Activated CD4-positive, alpha-beta T cell treated with anti-CD3 and anti-CD28 coated beads for 48 hours (primary cell): ENCODE measurements at places on chromosomes 3 and 15.

- peak; percentile 68 for DNase-seq
These were observed 15.1 kb upstream of the TCAIM start for GRCh38 chr3:44323341-44323955.

DNA sequence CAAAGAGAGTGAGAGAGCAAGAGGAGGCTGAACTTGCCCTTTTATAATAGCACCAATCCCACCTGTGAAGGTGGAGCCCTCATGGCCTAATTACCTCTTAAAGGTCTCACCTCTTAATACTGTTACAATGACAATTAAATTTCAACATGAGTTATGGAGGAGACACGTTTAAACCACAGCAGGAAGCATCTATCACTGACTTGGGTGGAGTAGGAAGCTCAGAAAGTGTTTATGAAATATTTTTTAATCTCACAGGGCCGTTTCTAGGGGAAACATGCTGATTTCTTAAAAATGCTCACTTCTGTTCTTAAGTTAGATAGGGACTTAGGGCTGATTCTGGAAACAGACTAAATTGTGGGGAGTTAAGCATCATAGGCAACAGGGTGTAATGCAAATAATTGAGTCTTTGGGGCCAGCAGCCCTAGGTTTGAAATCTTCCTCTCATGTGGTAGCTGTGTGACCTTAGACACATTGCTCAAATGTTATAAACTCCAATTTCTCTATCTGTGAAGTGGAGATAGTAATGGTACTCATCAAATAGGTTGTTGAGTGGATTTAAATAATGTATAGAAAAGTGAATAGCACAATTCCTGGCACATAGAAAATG lies 133.3 kb upstream of the KLHL25 start:
- DNase-seq, result no peak

- DNase-seq, result no peak
These were observed 16.2 kb downstream of the ACVR2B start for GRCh38 chr3:38469852-38470251.

GRCh38 chr3:33826688-33827087 lies 28.3 kb downstream of the PDCD6IP start:
- DNase-seq, result no peak

- DNase-seq, result no peak
These were observed 14.5 kb downstream of the CDV3 start for GRCh38 chr3:133588035-133588434.

DNA sequence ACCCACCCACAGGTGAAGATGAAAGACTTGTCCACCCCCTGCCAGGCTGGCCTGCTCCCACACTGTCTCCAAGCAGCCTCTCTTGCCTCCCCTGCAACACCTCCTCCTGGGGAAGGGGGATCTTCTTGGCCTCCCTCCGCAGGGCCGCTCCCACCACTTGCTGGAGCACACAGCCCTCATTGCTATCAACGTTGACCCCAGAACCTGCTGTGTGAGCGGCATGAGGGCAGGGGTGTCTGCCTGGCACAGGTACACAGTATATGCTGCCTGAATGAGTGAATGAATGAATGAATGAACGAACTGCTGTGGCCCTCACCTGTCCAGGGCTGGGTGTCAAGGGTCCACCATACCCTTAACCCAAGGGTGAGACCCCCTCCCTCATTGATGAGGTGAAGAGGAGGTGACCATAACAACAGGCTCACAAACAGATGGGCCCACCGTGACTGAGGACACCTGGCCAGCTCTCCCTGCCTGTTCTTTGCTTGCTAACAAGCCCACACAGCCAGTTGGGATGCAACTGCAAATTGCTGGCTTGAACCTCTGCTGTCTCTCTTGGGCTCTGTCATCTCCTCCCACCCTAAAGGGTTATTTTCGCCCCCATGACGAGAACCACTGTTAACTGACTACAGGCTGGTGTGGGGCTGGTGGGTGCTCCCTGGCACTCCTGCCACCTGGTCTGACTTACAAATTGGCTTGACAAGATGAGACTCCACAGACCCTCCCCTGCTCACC lies 22.5 kb downstream of the SLC41A3 start:
- DNase-seq, result no peak

GRCh38 chr3:180743813-180744590 lies 64.7 kb upstream of the CCDC39 start:
- no peak for DNase-seq

DNA sequence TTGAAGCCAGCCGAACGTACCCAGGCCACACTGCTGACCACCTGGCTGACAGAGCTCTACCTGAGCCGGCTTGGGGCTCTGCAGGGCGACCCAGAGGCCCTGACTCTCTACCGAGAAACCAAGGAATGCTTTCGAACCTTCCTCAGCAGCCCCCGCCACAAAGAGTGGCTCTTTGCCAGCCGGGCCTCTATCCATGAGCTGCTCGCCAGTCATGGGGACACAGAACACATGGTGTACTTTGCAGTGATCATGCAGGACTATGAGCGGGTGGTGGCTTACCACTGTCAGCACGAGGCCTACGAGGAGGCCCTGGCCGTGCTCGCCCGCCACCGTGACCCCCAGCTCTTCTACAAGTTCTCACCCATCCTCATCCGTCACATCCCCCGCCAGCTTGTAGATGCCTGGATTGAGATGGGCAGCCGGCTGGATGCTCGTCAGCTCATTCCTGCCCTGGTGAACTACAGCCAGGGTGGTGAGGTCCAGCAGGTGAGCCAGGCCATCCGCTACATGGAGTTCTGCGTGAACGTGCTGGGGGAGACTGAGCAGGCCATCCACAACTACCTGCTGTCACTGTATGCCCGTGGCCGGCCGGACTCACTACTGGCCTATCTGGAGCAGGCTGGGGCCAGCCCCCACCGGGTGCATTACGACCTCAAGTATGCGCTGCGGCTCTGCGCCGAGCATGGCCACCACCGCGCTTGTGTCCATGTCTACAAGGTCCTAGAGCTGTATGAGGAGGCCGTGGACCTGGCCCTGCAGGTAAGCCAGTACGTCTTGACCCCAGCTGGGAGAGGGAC lies 6.2 kb downstream of the VPS18 start:
- no peak for DNase-seq

DNA sequence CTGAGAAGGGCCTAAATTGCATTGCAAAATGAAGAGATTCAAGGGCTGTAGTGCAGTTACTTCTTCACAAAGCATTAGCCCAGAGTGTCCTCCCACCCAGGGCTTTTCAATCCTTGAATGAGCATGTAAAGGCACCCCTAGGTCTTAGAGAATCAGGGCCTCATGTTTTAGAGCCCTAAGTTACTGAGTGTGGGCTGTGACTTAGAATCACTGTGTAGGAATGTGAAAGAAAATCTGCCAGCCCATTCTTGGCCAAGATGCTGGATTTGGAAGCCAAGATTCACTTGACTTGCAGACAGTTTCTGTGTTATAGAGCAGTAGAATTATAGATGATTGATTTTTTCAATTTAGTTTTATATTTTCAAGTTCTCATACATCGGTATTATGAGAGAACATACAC lies 153.2 kb downstream of the MYRIP start:
- no peak for DNase-seq

DNA sequence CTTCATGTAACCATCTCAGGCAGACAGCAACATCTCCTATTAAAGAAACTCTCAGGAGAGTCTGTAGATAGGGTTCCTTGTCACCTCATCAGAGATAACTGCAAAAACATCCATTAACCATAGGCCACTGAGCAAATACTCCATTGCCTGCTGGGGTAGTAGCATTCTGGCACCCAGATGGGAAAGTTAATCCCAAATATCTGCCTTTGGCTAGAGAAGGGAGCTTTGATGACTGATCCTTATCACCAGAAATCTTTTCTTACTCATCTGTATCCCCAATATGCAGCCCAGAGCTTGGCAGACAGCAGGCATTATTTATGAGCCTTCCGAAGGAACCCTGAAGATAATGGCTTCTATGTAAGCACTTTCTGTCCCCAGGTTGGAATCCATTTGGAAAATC lies 173.1 kb downstream of the MFSD1 start:
- DNase-seq, result no peak

GRCh38 chr3:60240492-60240891 lies 1010.8 kb downstream of the FHIT start:
- DNase-seq, result no peak

- DNase-seq, result no peak
These were observed 125.0 kb downstream of the RAP2B start for GRCh38 chr3:153287017-153287416.

DNA sequence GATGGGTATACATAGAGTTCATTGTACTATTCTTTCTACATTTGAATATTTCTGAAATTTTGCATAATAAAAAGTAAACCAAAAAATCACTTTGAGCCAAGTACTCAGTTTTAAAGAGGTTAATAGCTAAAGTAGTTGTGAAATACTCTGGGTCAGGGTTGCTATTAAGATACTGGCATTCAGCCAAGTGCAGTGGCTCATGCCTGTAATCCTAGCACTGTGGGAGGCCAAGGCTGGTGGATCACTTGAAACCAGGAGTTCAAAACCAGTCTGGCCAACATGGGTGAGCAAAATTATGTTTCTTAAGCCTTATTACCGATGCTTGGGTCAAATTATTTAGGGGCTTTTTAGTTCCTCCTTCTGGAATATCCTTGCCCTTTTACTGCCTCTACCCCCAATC lies 122.0 kb upstream of the MELTF start:
- no peak for DNase-seq

DNA sequence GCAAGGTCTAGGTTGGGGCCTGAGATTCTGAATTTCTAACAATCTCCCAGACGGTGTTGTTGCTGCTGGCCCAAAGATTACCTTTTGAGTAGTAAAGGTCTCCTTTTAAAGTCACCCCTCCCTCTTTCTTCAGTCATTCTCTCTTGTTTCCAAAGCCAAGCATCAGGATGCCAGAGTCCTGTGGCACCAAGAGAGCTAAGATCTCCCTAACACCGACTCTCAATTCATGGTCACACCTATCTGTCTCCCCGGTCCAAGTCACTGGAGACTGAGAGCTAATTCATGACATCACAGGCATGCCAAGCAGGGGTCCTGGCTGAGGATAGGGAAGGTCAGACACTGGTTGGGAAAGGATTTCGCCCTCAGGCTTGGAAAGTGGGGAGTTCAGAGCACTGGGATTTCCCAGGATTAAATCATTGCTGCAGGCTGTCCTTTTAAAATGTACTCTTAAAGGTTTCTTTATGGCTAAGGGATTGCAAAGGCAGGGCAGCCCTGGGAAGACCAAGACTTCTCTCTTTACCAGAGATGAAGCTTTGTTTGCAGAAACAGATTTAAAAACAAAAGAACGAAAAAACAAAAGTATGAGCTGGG lies 7.3 kb downstream of the SHOX2 start:
- DNase-seq, result no peak

DNA sequence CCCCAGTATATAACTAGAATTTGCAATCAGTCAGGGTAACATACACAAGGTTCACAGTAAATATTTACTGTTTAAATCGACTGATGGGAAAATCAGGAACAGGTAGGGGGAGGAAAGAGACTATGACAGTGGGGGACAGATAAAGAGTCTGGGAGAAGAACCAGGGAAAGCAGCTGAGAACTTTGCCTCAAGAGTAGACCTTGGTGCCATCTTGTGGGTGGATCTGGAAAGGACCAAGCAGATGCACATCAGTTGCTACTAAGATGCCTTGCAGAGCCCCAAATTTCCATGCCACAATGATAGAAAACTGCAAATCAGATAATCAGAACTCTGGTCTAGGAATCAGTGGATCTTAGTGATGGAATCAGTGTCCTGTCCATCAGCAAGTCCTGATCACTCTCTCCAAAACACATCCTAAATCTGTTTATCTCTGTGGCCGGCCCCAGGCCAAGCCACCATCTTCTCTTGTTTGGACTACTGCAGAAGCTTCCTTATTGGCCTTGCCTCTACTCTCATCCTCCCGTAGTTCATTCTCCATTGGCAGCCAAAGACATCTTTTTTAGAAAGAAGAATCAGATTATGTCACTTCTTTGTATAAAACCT lies 62.7 kb downstream of the PDE8A start:
- DNase-seq, result peak; percentile 53

GRCh38 chr3:112042842-112043280 lies 8.3 kb downstream of the TMPRSS7 start:
- DNase-seq, result no peak

DNA sequence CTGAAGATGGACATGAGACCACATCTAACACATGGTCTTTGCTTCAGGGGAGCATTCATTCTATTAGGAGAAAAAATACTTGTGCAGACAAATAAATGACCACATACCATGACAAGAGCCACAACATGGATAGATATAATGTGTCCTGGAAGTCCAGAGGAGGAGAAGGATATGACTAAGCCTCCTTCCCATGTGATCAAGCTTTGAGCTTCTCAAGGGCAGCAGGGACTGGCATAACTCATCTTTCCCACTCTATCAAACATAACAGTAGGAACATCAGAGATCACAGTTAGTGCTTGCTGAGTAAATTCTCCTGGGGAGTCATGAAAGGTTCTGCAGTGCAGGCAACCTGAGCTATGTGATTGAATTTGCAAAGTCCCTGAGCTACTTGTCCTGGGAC lies 86.0 kb upstream of the LPP start:
- no peak for DNase-seq

DNA sequence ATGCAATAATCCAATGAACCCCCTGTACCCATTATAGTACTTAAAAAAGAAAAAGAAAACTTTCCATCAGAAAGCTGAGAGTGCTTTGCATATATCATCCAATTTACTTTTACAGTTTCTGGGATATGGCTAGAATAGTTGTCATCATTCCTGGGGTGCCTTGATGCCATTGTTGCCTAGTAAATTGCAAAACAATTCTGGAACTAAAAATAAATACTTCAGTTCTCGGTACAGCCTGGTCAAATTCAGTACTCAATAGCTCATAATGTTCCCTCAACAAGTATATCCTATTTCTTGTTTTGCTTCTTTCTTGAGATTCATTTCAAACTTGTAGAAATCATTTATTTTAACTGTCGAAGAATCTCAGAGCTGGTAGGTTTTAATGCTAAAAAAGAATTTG lies 334.7 kb upstream of the MDFIC2 start:
- DNase-seq, result no peak

DNA sequence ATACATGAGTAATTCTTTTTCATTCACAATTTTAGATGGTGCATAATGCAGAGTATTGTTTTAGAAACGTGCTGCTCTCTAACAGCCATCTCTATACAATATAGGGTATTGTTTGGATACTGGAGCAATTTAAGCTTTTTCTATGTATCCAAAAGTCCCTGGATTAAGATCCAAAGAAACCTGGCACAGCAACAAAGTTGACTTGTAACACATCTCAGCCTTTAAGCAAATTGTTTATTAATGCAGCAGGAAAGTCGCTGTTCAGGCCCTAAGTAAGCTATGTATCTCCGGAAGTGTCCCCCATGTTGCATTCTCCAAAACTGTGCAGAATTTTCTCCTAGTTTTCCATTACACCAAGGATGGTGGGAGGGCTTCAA lies 7.3 kb downstream of the VGLL4 start:
- DNase-seq, result no peak

DNA sequence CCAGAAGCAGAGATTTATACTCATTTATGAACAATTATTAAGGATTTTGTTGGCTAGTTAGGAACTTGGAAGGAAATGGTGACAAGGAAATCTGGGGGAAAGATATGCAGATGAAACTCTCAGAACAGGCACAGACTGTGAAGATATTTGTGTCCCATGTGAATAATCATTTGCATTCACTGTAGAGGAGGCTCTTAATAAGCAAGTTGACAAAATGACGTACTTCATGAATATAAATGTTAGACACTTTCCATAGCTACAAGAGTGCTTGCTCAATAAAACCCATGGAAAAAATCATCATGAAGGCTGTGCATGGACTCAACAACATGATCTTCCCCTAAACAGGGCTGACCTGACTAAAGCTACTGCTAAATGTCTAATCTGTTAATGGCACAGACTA lies 59.7 kb downstream of the MAP4 start:
- no peak for DNase-seq

- DNase-seq, result no peak
These were observed 25.2 kb downstream of the ARPP21 start for GRCh38 chr3:35664460-35664919.

- DNase-seq, result no peak
These were observed 35.4 kb upstream of the TCF12 start for GRCh38 chr15:56883088-56883487.
